Stimulated activated CD8-positive, alpha-beta memory T cell treated with anti-CD3 and anti-CD28 coated beads, Interleukin-7, amount 100 ng/mL, for 24 hours (primary cell): ENCODE measurements at places on chromosomes 12 and 14.

GRCh38 chr12:14317362-14318146 is 47.9 kb upstream of the ATF7IP start:
- DNase-seq = no peak

GRCh38 chr14:46596236-46596635 is 55.3 kb downstream of the RPL10L start:
- no peak for DNase-seq

DNA sequence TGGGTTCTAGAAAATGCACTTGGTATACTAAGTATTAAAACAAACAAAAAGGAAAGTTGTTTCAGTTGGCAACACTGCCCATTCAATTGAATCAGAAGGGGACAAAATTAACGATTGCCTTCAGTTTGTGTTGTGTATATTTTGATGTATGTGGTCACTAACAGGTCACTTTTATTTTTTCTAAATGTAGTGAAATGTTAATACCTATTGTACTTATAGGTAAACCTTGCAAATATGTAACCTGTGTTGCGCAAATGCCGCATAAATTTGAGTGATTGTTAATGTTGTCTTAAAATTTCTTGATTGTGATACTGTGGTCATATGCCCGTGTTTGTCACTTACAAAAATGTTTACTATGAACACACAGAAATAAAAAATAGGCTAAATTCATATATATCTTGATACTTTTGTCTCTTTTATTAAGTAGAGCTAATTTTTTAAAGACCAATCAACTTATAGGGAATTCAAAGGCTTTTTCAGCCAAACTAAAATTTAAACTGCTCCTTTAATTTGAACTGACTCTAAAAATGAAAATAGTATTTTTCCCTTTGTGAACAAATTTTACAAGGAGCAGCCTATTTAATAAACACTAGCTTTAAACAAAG is 2.8 kb downstream of the FOXG1 start:
- no peak for DNase-seq

GRCh38 chr12:113103756-113104450 is 31.7 kb downstream of the RASAL1 start:
- DNase-seq = no peak

DNA sequence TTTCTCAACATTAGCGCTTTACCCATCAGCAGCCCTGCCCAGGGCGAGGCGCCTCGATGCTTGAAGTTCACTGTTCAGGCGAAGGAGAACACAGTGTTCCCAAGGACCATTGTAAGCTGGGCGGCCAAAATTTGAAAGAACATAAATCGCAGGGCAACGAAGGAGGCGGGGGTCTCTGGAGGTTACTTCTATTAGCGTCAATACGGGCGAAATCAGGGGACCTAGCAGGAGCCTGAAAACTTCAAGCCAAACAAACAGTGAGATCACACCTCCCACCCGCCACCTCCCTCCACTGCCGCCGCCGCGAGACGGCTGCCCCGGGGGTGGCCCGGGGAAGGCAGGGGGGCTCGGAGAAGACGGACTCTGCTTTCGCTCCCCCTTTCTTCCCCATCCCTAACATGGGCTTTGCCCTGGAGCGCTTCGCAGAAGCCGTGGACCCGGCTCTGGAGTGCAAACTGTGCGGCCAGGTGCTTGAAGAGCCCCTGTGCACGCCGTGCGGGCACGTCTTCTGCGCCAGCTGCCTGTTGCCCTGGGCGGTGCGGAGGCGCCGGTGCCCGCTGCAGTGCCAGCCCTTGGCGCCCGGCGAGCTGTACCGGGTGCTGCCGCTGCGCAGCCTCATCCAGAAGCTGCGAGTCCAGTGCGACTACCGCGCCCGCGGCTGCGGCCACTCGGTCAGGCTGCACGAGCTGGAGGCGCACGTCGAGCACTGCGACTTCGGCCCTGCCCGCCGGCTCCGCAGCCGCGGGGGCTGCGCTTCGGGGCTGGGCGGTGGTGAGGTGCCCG is at the start of gene PDZRN4:
Gene PDZRN4 (plus strand): TSS at position 263 of the 783 bp plus-strand sequence.
- no peak for DNase-seq

- DNase-seq = no peak
Observed at GRCh38 chr12:74412606-74413230, 124.9 kb upstream of the ATXN7L3B start.

DNA sequence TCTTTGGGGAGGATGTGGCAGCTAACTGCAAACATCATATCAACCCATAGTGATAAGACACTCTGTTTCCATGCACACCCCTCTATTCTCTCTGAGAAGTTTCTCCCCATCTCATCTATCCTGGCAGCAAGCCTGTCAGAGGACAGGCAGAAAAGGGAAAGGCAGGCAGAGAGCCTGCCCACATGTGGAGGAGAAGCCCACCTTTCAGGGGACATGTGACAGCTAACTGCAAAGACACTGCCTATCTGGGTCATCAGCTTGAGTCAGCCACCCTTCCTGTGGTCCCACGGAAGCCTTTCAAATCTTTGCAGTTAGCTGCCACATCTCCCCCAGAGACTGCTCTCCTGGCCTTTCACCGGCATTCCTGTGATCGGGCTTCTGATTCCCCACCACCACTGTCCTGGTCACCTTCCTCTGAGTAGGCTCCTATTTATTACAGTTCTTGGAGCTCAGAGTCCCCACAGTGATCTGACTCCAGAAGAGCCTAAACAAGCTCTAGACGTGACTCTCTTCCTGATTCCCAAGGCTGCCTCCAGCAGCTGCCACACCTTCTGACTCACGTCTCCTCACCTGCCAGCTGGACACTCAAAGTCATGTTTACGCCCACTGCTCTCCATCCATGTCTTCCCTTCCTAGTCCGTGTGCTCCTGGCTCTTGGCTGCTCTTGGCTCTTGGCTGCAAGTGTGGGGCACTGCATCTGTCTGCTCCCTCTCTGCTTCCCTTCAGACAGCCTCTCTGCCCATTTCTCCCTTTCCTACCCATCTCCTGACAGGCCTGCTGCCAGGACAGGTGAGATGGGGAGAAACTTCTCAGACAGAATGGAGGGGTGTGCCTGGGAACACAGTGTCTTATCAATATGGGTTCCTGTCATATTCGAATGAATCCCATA is 7.5 kb upstream of the KRT1 start:
- no peak for DNase-seq

DNA sequence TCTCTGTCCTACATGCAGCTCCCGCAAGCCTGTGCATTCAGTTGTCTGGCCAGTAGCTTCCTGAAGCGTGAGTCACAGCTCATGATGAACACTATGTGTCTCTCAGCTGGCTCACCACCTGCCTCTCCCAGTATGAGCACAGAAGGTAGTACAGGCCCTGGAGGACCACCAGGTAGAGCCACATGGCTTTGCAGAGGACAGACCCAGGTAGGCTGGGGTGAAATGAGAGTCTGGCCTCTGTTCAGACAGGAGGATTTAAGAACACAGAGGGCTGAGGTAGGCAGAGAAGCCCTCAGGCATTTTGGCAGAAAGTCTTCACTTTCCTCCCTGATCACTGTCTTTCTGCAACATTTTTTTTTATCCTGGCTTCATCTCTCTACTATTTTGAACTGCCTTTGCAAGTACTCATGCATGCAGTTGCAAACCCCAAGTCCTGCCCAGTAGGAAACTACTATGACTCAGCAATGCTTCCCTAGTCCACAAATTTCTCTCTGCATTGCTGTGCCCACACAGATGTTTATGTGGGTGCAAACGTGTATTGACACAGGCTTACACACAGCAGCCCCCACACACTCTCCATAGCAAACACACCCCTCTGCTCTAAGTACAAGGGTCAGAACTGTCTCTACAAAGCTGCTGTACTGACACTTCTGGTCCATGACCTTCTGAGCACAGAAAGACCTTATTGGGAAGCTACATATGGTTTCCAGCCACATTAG is 7.2 kb upstream of the SDR9C7 start:
- no peak for DNase-seq

DNA sequence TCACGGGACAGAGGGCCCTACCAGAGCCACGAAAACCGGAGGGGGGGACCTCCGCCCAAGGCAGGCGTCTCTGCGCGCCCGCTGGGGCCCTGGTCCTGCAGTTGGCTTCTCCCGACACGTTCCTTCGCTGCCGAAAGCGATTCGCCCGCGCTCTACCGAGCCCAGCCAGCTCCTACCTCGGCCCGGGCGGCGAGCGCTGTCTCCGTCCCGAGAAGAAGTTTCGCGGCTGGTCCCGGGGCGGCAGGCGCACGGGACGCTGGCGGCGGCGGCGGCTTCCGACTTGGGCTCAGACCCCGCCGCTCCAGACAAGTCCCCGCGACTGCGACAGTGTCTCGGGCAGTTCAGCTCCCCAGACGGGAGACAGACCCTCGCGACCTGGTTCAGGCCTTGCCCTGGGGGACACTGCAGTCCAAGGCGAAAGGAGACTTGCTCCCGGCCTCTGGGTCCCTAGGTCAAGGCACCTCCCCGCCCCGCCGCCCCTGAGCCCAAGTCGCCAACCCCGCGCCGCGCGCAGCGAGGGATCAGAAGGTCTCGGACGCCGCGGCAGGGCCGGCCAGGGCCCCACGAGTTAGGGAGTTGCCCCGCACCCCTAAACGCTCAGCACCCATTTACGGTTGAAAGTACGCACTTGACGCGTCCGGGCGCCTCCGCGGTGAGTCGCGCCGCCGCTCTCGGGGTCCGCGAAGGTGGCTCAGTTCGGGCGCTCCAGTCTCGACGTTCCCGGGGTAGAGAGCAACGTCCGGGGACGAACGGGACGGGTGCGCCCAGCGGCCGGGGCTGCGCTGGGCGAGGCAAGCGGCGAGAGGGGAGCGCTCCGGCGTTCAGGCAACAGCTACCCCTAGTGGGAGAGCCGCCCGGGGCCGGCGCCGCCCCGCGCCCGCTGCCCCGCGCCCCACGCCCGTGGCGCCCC is 1.4 kb upstream of the DIO3 start:
- DNase-seq = no peak

- no peak for DNase-seq
Observed at GRCh38 chr14:96614481-96614881, 112.3 kb downstream of the PAPOLA start.

GRCh38 chr12:98058838-98059237 is 456.6 kb upstream of the TMPO start:
- no peak for DNase-seq

DNA sequence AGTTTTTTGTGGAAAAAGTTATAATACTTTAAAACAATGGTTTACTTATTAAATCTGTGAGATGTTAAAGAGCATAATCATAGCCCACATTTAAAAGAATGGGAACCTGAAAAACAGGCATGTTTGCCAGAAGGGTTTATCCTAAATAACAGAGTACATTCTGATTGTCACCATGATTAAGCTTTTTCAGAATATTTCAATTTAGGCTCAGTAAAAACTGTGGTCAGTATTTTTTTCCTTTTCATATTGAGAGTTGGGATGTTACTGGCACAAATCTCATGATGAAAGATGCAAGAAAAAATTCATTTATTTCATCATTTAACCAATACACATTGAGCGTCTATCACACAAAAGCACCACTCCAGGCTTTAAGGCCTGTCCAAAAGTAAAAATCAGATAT is 18.6 kb downstream of the EPS8 start:
- DNase-seq = no peak

- DNase-seq = no peak
Observed at GRCh38 chr12:20262119-20262518, 106.2 kb upstream of the PDE3A start.

DNA sequence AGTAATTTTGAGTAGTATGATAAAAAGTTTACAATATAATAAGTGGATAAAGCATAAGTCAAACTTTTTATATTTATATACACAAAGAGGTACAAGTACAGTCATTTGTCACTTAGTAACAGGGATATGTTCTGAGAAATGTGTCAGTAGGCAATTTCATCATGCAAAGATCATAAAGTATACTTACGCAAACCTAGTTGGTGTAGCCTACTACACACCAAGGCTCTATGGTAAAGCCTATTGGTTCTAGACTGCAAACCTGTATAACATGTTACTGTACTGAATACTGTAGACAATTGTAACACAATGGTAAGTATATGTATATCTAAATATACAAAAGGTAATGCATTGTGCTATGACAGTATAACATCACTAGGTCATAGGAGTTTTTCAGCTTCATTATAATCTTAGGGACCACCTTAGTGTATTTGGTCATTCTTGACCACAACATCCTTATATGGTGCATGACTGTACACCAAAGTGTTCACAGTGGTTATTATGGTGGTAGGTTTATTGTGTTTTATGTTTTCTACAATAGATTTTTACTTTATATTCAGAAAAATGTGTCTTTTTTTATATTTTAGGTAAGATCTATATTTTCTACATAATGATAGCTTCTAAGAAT is 14.9 kb upstream of the SCFD1 start:
- DNase-seq = no peak

GRCh38 chr14:59272633-59273032 is 84.2 kb downstream of the DAAM1 start:
- DNase-seq = no peak

- no peak for DNase-seq
Observed at GRCh38 chr12:46356655-46357437, 15.7 kb downstream of the SLC38A2 start.

GRCh38 chr12:3458041-3458440 is 33.0 kb upstream of the PRMT8 start:
- no peak for DNase-seq

DNA sequence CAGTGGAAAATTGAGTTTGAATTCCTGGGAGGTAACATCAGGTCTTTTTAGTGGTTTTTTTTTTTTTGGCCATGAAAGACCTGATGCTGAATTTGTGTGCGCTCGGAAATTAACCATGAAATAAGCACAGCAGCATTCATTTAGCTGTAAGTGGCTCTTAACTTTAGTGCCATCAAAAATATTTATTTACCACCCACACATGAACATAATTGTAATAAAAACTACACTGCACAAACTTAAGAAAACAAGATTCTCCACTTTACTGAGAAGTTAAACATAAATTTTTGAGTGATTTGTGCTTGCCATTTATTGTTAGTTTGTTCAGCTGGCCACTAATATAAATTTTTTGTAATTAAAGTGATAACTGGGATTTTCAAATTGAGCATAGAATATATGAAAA is 2.4 kb downstream of the SLC41A2 start:
- DNase-seq = no peak

DNA sequence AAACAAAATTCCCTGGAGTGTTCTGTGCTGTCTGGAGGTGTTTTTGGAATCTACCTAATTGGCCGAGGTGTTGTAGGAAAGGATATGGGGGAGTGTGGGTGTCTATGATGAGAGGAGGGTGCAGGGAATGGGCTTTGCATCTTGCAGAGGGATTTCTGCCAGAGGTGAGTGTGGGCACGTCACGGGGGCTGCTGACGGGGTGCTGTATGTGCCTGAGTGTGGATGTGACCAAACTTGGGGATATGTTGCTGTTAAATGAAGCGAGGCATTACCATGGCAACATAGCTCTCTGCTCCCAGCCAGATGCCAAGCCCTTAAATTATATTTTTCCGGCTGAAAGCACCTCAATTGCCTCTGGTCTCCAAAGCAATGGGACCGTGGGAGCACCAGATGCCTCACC is 44.3 kb upstream of the SPTLC2 start:
- no peak for DNase-seq

GRCh38 chr14:46490238-46490685 is 161.3 kb downstream of the RPL10L start:
- no peak for DNase-seq

DNA sequence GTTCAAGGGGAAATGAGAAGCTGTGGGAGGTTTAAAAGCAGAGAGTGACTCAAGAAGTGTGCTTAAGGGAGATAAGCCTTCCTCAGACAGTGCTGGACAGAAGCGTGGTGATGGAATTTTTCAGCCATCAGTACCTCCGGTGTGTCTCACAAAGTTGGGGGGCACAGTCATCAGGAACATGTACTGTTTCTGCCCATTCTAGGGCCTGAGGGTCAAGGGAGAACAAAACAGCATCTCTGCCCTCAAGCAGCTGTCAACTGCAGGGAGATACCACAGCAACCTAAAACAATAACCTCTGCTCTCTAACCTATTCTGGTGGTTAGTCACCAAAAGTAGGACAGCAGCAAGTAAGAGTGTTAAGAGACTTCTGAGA is 2.0 kb upstream of the STON2 start:
- no peak for DNase-seq

GRCh38 chr12:32874975-32875374 is 21.6 kb downstream of the PKP2 start:
- DNase-seq = no peak
